Articular chondrocyte of knee joint (primary cell): ENCODE measurements at places on chromosomes 13 and 19. TPM values are rescaled to one million over a fixed set of nuclear protein-coding genes. Genes with fewer than 3 reads are reported as not detected.

The ZBTB32 gene
- not detected in 2 replicates for total RNA-seq

The SGTA gene
- total RNA-seq: 33.5 and 34.1 TPM in 2 replicates

The METTL21C gene
- total RNA-seq: 0.11 TPM in 1 of 2 replicates, not detected in the other

The INSL3 gene
- total RNA-seq: not detected in 2 replicates

The BICRA gene
- total RNA-seq: 4.4 and 4.8 TPM in 2 replicates

The OVOL3 gene
- not detected in 2 replicates for total RNA-seq

The TNNT1 gene
- 1.9 and 7.8 TPM in 2 replicates for total RNA-seq

The SIGLEC6 gene
- not detected in 2 replicates for total RNA-seq

The BSG gene
- 245 and 254 TPM in 2 replicates for total RNA-seq

The KIR3DL2 gene
- total RNA-seq: not detected in 2 replicates

The CGB1 gene
- not detected in 2 replicates for total RNA-seq

The MRPS31 gene
- total RNA-seq: 17.9 and 19.2 TPM in 2 replicates

The MED26 gene
- total RNA-seq: 6.3 and 7.8 TPM in 2 replicates

The NAPSA gene
- total RNA-seq: 0.13 and 0.22 TPM in 2 replicates

The CLIP3 gene
- total RNA-seq: 8.2 and 11.5 TPM in 2 replicates

The TEX29 gene
- total RNA-seq: not detected in 2 replicates

The CATSPERD gene
- total RNA-seq: not detected in 2 replicates

The MEIOSIN gene
- total RNA-seq: not detected in 2 replicates

The B3GNT8 gene
- total RNA-seq: 1.6 and 1.8 TPM in 2 replicates

The SLAIN1 gene
- total RNA-seq: 0.13 and 0.65 TPM in 2 replicates

The KLK2 gene
- total RNA-seq: not detected in 2 replicates

The KLC3 gene
- 0.11 and 0.26 TPM in 2 replicates for total RNA-seq

The C1QTNF9B gene
- total RNA-seq: not detected in 2 replicates

The IRGC gene
- total RNA-seq: not detected in 2 replicates

The SHC2 gene
- total RNA-seq: 0.39 and 1.4 TPM in 2 replicates

The NLRP5 gene
- total RNA-seq: not detected in 2 replicates

The CD22 gene
- total RNA-seq: under 0.01 and 0.97 TPM in 2 replicates

The CEACAM7 gene
- not detected in 2 replicates for total RNA-seq

The RNF17 gene
- total RNA-seq: 0.43 TPM in 1 of 2 replicates, not detected in the other

The DKKL1 gene
- 0.26 TPM in 1 of 2 replicates, not detected in the other for total RNA-seq

The OR4F17 gene
- total RNA-seq: not detected in 2 replicates

The NEK5 gene
- 0.39 and 0.43 TPM in 2 replicates for total RNA-seq
